Astrocyte of the spinal cord (primary cell): ENCODE measurements at places on chromosomes 6 and 20.

GRCh38 chr6:168636147-168637004, 195.4 kb downstream of the SMOC2 start:
- DNase-seq, result no peak

GRCh38 chr20:61700595-61701140, 365.0 kb downstream of the TAF4 start:
- DNase-seq, result no peak

DNA sequence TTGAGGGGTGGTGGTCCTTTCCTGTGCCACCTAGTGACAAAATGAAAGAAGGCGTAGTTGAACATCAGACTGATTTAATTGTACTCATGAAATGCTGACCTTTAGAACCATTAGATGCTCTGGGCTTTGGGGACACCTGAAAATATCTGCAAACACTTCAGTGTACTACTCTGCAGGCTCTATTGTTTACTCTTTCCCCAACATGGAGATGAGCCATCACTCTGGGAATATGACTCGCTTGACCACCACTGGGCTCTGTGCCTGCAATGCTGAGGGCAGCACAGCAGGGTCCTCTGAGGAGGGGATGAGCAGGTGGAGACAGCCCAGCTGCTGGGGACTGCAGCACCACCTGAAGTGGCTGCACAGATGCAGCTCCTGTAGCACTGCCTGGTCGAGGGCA, 74.8 kb upstream of the SLC24A3 start:
- DNase-seq, result no peak

GRCh38 chr6:81456416-81456815, 296.1 kb downstream of the TENT5A start:
- no peak for DNase-seq

DNA sequence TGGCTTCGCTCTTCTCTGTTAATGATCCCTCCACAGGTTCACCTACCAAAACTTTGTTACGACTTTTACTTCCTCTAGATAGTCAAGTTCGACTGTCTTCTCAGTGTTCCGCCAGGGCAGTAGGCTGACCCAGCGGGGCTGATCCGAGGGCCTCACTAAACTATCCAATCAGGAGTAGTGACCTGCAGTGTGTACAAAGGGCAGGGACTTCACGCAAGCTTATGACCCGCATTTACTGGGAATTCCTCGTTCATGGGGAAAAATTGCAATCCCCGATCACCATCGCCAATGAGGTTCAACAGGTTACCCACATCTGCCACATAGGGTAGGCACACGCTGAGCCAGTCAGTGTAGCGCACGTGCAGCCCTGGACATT, 771.4 kb upstream of the DEFB115 start:
- DNase-seq, result no peak

DNA sequence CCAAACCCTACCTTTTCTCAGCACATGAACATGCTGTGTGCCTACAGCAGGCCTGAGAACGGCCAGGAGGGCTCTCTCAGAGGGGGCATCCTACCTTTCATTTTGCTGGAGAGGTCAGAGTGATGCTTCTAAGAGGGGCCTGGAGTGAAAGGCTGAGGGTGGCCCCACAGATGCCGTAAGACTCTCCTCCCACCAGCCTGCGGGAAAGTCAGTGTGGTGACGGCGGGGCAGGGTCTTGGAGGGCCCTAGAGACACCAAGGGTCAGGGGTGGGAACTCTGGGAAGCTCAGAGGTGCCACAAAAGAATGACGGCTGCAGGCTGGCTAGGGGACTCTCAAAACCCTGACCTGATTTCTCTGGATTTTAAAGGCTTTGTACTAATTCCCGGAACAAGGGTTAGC, 107.6 kb downstream of the SLC23A2 start:
- no peak for DNase-seq

- peak; percentile 65 for DNase-seq
Measured at GRCh38 chr6:78607189-78607588, 260.2 kb upstream of the IRAK1BP1 start.
